Mucosa of descending colon (tissue), 3 donors: ENCODE measurements at places on chromosomes 1 and 21. TPM values are rescaled to one million over a fixed set of nuclear protein-coding genes. Genes with fewer than 3 reads are reported as not detected.

DNA sequence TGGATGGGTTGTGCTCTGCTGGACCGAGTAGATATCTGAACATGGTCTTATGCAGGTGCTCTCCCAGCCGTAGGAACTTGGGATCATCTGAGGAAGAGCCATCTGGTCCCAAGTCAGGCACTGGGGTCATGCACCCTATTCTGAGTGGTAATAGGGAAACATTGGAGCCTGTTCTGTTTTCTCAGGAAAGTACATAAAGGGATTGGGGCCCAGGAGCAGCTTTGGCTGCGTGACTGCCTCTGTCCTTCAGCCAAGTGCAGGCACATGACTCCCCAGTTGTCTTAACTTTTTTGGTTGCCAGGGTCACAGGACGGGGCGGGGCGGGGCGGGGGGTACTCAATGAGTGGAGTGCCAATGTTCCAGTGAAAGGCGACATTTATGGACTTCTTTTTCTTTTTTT lies 11.5 kb downstream of the PFKFB2 start:
- no peak for DNase-seq

- DNase-seq = no peak
Observed at GRCh38 chr1:205595435-205595834, 36.4 kb downstream of the ELK4 start.

GRCh38 chr1:8182034-8182761 lies 135.7 kb upstream of the SLC45A1 start:
- DNase-seq = peak; percentile 21

GRCh38 chr1:193581341-193581740 lies 394.9 kb upstream of the B3GALT2 start:
- no peak for DNase-seq

DNA sequence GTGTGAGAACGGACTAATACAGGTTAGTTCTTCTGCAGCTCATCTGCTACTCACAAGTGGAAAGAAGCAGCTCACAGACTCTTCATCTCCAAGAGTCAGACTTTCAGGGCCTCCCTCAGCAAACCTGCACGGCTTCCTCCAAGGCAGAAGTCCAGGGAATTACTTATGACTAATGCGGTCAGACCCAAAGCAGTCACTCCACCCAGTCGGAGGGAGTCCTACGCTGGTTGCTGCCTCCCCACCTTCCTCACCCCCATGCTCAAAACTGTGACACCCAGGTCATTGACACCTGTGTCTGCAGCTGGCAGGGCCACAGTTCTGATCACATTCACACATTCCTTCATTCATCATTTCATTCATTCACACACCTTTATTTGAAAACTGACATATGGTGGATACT lies 38.4 kb upstream of the PRDM2 start:
- DNase-seq = no peak

- DNase-seq = no peak
Observed at GRCh38 chr1:75373542-75374159, 237.3 kb downstream of the SLC44A5 start.

DNA sequence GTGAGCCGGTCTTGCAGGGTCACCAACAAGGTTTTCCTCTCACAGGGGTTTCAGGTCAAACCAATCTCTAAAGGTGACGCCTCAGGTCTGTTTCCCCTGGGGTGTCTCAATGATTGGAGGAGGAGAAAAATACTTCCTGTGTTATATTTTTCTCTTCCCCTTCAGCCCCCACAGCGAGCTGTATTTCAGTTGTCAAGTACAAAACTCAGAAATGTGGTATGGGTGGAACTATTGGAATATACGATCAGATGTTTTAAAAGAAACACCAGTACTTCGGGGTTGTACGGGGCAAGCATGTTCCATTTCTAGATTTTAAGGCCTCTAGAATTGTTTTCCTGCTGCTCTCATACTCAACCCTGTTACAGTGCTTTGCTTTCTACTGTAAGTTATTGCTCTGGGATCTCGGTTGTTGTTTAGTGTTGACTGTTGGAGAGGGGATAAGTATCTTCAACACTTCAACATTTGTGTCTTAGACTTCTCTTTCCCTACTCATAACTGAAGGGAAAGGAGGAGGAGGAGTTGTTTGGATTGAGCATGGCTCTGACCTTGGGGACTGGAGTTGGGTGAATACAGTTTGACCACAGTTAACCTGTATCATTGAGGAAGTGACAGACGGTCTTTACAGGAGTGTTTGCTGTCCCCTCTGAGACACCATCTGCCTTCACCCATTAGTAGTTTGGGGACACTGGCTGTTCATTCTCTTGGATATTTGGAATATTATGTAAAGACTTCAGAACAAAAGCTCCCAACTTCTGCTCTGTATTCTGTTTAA lies 2.0 kb downstream of the MAPKAPK2 start:
- DNase-seq = no peak

The GNPAT gene
- 32.7 TPM for total RNA-seq

The KRTAP6-3 gene
- not detected for total RNA-seq
